ENCODE measurements at places on chromosomes 2 and 18.
A peak's percentile ranks its signal among the peaks of the same experiment; 100 is the strongest.

- DNase-seq, result no peak
These were observed 8.9 kb downstream of the TSPYL6 start for GRCh38 chr2:54247115-54247514.

DNA sequence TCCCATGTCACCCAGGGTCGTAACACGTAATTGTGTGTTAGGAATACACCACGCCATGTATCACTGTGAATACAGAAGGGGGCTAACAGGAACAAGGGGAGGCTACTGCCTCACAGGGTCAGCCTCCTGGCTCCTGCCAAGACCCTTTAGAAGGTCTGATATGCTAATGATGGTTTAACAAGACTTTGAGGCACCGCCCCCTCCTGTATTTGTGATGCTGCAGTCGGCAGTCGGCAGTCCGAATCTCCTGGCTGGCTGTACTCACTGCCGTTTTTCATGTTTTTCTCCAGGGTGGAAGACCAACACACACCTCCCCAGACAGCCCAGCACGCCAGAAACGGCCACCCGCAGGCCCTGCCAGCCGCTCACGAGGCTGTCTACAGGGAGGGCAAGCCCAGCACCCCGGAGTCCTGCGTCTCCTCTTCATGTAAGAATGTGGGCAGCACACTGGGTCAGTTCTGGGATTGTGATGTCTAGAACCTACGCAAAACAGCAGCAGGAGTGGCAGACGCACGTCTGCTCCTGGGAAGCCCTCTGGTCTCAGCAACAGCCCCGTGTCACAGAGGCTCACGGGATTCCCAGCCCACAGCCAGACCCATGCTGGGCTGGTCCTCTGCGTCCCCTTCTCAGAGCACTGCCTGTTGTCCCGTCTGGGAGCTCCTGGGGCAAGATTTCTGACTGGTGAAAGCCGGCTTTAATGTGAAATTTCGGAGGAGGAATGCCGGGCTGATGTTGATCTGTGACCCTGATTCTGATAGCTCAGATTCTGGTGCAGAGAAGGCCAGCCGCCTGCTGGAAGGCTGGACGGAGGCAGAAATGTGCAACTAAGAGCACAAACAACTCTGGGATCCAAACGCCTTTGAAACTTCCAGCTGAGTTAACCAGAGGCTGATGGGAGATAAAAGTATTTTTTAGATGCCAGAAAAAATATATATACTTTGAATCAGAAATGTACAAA, 39.7 kb upstream of the B3GNT7 start:
- no peak for DNase-seq

- DNase-seq, result no peak
These were observed 12.5 kb downstream of the MSTN start for GRCh38 chr2:190050001-190050400.

DNA sequence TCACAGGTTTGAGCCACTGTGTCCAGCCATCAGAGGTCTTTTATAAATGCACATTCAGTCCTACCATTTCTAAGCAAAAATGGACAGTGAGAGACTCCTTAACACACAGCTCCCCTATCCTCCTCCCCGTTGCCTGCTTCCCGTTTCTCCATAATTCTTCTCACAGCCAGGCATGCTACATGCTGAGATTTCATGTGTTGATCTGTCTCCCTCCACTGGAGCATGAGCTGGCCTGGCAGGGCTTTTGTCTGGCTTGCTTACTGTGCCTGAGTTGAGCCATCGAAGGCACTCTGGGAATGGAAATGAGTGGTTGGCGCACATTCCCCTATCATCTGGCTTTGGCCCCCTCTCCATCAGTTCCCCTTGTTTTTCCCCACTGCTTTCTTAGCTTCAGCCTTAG, 413.5 kb downstream of the PTPRM start:
- DNase-seq, result no peak

GRCh38 chr2:172242961-172243360, 140.3 kb upstream of the DLX2 start:
- DNase-seq, result no peak

DNA sequence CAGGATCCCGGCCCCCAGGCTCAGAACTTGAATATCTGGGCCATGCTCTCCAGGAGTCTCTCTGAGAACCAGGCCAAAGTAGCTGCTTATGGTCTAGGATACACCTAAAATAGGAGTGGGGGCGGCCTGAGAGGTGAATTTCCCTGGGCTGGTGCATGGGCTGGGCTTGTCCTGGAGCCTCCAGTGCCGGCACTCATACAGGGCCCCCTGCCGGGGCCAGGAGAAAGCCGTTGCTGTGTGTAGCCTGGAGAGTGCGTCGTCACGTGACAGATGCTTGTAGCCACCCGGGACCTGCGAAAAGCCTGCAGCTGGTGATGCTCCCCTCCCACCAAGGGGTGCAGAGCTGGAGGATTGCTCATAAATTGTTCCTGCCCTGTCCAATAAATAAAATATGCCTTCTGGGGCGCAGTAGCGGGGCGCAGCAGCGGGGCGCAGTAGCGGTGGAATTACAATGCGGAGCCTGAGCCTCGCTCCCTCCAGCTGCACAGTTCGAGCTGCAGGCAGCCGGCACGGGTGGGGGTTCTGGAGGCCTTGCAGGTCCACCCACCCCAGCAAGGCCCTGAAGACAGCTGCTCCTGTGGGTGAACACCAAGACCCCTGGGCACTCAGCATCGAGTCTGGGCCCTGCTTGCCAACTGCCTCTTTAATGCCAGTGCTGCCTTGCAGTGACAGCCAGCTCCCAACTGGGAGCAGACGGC, 289.9 kb downstream of the NDUFA10 start:
- no peak for DNase-seq

- DNase-seq, result no peak
These were observed 54.5 kb upstream of the UPP2 start for GRCh38 chr2:158047156-158047611.

DNA sequence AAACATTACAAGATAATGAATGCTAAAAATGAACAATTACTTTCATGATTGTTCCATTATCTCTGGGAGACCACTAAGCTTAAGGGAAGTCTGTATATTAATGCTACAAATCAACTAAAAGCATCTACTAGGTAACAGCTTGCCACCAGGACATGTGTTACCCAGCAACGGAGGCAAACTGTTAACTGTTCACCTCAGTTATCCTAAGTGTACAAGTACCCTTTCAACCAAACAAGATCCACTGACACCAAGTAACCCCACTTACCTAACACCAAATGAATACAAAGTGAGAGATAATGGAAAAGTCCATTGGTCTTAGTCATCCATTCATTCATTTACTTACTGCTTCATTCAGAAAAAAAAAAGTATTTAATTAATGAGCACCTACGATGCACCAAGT, 54.7 kb upstream of the KIDINS220 start:
- no peak for DNase-seq

DNA sequence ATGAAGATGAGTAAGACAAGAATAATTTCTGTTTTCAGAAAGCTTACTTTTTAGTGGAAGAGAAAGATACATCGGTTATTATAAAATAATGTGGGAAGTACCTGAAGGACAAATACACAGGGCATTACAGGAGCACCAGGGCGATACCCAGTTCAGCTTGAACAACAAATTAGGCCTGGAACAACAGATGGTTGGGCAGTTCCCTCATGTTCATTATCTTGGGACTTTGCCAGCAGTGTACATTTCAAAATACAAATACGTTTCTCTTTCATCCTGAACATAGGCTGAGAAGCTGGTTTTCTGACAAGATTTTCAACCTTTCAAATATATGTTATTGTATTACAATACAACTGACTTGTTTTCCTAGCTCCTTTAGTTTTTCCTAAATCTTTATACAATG, 79.6 kb downstream of the TGIF1 start:
- DNase-seq, result no peak

GRCh38 chr2:45166229-45166890, 157.1 kb upstream of the SIX2 start:
- DNase-seq, result no peak

DNA sequence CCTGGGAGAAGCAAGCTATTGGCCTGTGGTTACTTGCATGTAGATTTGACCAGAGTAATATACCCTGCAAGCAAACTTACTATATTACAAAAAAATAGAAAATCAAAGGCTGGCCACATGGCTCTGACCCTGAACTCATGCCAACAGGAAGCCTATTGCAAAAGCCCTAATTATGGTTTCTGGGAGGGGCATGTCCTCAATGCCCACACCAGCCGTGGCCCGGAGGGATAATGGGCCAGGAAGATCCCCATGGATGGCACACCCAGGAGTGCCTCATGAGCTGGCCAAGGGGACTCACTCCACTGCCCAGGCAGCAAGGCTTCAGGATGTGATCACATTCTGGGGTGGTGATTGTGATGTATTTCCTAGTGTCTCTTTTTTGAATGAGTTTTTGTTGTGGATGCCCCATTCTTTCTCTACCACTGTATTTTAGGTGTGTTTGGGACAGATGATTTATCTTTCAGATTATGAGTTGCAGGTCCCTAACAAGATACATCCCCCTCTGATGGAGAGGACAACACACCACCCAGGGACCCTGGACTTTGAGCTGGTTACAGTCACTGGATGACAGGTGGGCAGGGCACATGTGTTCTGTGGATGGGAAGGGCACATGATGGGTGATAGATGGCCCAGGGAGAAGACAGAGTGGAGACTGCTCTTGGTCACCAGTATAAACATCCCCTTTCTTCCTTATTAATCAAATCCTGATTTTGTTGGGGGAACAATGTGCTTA, 18.7 kb upstream of the TFCP2L1 start:
- no peak for DNase-seq

- peak; percentile 18 for DNase-seq
These were observed at the start of gene SGPP2 for GRCh38 chr2:222424276-222424728. TSS of gene SGPP2 (plus strand) at chr2:222424543. CDS start at chr2:222424603, 60 bp downstream.

- no peak for DNase-seq
These were observed 130.3 kb upstream of the LYPD6 start for GRCh38 chr2:149200109-149200520.

DNA sequence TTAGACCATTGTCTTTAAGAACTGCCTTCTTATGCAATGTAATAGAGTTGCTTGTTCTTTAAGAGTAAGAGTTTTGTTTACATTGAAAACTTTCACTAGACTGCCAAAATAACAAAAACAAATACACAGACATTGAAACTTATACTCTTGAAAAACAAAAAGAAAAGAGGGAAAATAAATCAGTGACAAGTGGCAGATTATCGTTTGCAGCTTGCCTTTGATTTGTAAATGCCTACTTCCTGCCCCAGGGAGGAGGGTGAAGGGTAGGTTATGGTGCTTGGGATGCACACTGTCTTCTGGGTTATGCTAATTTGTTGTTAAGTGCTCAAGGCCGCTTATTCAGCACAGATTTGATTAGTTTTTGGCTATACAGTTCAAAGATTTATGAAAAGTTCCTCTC, 198.7 kb downstream of the TGIF1 start:
- no peak for DNase-seq

DNA sequence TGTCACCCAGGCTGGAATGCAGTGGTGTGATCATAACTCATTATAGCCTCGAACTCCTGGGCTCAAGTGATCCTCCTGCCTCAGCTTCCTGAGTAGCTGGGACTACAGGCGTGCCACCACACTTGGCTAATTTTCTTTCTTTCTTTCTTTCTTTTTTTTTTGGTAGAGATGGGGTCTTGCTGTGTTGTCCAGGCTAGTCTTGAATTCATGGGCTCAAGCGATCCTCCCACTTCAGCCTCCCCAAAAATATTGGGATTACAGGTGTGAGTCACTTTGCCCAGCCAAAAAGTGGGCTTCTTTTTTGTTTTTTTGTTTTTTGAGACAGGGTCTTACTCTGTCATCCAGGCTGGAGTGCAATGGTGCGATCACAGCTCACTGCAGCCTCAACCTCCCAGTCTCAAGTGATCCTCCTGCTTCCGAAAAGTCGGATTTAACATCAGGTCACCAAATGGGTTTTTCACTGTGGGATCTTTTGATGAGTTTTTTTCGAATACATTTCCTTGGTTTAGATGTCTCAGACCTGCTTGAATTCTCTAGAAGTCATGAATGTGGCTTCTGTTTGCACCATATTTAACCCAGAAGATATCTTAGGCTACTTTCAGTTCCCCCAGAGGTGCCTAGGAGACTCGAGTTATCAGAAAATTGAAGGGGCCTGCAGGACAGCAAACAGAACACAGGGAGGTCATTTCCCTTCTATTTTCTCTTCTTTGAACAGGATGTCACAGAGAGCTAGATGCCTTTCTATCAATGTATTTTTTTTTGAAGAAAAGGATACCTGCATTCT, 8.9 kb downstream of the RAB31 start:
- DNase-seq, result no peak

GRCh38 chr2:44668336-44668735, 273.2 kb upstream of the SIX3 start:
- DNase-seq, result no peak

DNA sequence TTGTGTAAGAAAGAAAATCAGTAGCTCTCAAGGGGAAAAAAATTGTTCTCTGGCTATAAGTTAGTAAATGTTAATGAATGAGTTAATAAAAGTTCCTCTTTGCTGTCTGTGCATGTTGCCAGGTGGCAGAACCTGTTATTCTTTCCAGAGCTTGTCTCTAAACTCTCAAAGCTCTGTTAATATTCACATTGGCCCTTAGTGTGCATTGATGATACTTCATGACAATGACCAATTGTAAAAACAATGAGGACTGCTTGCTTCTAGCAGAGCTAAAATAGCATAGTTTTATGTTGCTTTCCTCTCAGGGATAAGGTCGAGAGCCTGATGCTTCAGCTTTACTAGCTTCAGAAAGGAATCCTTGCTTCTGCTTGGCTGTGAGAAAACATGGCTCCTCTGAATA, 91.5 kb downstream of the RAD51AP2 start:
- no peak for DNase-seq

GRCh38 chr18:13387855-13388548, 169.4 kb downstream of the LDLRAD4 start:
- DNase-seq, result no peak

- no peak for DNase-seq
These were observed 15.5 kb downstream of the KLF7 start for GRCh38 chr2:207150284-207150683.

GRCh38 chr2:236673823-236674185, 104.2 kb downstream of the ACKR3 start:
- no peak for DNase-seq

GRCh38 chr2:73020306-73020656, 51.2 kb downstream of the SFXN5 start:
- no peak for DNase-seq

GRCh38 chr2:129404000-129404685, 575.3 kb upstream of the RAB6C start:
- DNase-seq, result no peak

DNA sequence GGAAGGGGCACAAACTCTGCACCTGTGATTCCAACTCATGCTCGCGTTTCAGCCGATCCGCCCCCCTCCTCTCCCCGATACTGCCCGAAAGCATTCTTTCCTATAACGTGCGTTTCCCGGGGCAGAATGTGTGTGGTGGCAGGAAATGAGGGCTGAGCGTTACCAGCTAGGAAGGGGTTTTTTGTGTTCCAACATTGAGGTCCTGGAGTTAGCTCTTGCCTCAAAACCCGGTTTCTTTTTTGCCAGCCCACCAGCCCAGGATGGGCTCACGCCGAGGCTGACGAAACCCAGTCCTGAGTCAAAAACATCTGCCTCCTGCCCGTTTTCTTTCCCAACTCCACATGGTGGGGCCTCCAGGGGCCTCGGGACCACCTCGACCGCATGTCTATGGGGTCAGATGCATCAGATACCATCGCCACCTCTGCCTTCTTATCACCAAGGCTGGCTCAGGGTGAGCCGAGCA, 113.7 kb upstream of the COPS8 start:
- DNase-seq, result no peak

All from CD4-positive, alpha-beta T cell treated with Interleukin-17A for 4 hours (primary cell).